ENCODE measurements at places on chromosomes 12 and 14. TPM values are rescaled to one million over a fixed set of nuclear protein-coding genes. Genes with fewer than 3 reads are reported as not detected.

DNA sequence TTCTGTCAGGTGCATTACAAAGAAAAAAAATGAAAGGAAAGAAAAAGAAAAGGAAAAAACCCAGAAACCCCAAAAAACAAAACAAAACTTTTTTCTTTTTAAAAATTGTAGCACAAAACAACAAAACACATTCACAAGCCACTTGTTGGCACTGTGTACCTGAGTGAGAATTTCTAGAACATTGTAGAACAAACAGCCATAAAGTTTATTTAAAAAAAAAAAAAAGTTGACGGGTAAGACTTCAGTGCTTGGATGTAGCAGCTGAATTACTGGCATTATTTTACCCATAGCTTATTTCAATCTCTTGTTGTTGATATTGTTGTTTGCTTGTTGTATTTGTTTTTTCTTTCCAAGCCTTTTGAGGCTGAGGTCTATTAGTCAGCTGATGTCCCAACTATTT, 415.8 kb downstream of the SOX5 start:
- H3K27ac ChIP-seq = no peak overlapping the region
- no peaks in the 10 kb centered on the region for H3K27me3 ChIP-seq
- no peaks in the 10 kb centered on the region for H3K4me1 ChIP-seq

GRCh38 chr12:38502415-38502814, 185.8 kb downstream of the ALG10B start:
- H3K36me3 ChIP-seq = no peaks in the 10 kb centered on the region
- no peak for DNase-seq
- H3K27me3 ChIP-seq = no peaks in the 10 kb centered on the region
- H3K4me3 ChIP-seq = no peak overlapping the region

- DNase-seq = no peak
- peak overlapping the region; percentile 98 for H3K27ac ChIP-seq
- H3K27me3 ChIP-seq = no peaks in the 10 kb centered on the region
- peaks cover 36% of the 10 kb centered on the region for H3K4me1 ChIP-seq
These were observed 1.6 kb upstream of the CDKN1B start for GRCh38 chr12:12715459-12716150.

DNA sequence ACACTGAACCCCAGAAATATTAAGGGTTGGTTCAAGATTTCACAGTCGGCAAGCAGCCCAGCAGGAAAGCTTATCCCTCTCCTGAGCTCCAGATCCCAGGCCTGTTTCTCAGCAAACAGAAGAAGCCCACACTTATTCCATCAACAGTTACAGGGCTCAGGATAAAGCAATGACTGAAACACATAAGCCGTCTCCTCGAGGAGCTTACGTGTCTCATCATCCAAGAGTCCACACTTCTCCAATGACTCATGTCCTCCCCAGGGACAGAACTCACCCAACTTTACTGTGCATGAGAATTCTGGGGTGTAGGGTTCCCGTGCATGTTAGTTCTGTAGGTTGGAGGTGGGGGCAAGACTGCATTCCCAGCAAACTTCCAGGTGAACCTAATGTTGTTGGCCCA, 31.2 kb downstream of the GSC start:
- H3K4me3 ChIP-seq = no peak overlapping the region
- H3K27me3 ChIP-seq = peaks cover 7% of the 10 kb centered on the region
- no peak overlapping the region for H3K27ac ChIP-seq
- no peaks in the 10 kb centered on the region for H3K4me1 ChIP-seq
- no peaks in the 10 kb centered on the region for H3K36me3 ChIP-seq

GRCh38 chr14:98144964-98145363, 1127.0 kb downstream of the BCL11B start:
- no peak overlapping the region for H3K4me3 ChIP-seq
- DNase-seq = no peak
- H3K4me1 ChIP-seq = no peaks in the 10 kb centered on the region

DNA sequence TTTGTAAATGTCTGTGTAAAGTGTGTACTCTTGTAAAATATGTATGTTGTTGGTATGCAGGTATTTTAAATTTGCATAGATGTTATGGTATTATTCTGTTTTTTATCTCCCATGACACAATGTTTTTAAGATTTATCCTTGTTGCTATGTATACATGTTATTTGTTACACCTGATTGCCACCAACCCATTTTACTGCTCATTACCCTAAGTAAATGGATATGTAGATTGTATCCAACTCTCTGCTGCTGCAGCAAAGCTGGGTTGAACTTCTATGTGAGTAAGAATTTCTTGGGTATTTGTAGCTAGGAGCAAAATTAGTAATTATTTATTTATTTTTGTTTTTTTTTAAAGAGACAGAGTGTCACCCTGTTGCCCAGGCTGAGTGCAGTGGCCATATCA, 6.2 kb downstream of the APAF1 start:
- DNase-seq = no peak
- H3K4me3 ChIP-seq = no peak overlapping the region
- H3K27ac ChIP-seq = no peak overlapping the region
- no peaks in the 10 kb centered on the region for H3K27me3 ChIP-seq

GRCh38 chr12:73226593-73226992, 954.4 kb downstream of the TRHDE start:
- H3K4me3 ChIP-seq = no peak overlapping the region
- DNase-seq = no peak
- H3K4me1 ChIP-seq = no peaks in the 10 kb centered on the region

DNA sequence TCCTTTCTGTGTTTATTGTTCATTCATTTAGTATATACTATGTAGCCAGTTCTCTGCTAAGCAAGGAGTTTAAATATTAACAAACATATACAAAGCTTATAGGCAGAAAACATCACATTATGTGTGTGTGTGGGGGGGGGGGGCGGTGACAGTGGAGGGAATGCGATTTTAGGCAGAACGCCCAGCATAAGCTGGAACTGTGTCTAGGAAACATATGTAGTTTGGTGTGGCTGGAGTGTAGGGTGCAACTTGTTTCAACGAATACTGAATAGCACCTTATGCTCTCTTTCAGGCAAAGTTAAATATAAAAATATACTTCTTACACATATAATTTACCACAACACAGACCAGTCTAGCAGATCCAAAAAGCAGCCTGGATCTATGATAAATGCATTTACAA, 980.6 kb downstream of the SLC6A15 start:
- no peak overlapping the region for H3K4me3 ChIP-seq
- H3K36me3 ChIP-seq = no peaks in the 10 kb centered on the region
- H3K27me3 ChIP-seq = no peaks in the 10 kb centered on the region
- no peak for DNase-seq

- H3K27me3 ChIP-seq = no peaks in the 10 kb centered on the region
- H3K27ac ChIP-seq = no peak overlapping the region
- no peak for DNase-seq
- no peaks in the 10 kb centered on the region for H3K4me1 ChIP-seq
- no peak overlapping the region for H3K4me3 ChIP-seq
- H3K36me3 ChIP-seq = no peaks in the 10 kb centered on the region
These were observed 8.1 kb upstream of the STX2 start for GRCh38 chr12:130847112-130847511.

TSPAN19 gene
- polyA plus RNA-seq = 0.06 TPM

TULP3 gene
- polyA plus RNA-seq = 4.4 TPM

DNA sequence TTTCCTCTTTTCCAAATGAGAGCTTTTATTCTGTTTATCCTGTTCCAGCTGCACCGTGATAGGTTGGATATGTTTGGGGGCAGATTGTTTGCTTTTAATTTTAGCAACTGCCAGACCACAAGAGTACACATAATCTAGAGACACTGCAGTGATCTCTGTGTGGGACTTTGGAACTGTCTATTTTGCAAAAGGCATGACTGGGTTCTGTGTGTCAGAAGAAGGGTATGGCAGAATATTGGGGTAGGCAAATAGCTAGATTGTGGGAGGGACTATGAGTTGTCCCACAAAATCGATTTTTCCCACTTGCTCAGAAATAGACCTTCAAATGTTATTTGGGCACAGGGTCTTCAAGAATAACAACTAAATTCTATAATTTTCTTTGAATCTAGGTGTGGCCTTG, 275.9 kb upstream of the KITLG start:
- no peaks in the 10 kb centered on the region for H3K27me3 ChIP-seq
- no peaks in the 10 kb centered on the region for H3K36me3 ChIP-seq
- no peak for DNase-seq
- H3K4me3 ChIP-seq = no peak overlapping the region
- H3K4me1 ChIP-seq = no peaks in the 10 kb centered on the region

DNA sequence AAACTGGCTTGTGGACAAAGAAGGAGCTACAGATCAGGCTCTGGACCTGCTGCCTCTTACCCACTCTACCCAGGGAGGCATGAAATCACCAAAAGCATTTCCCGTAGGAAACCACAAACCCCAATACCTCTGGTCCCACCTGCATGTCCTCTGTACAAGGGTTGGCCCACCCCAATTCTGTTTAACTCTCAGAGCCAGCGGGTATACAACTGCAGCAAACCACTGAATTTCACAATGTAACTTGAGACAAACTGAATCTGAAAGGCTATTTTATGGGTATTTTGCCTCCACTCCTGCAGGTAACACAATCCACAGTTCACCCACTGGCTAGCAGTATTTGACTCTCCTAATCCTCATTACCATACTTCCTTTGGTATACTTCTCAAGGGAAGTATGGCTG, 16.5 kb downstream of the SIX1 start:
- no peaks in the 10 kb centered on the region for H3K27me3 ChIP-seq
- peak overlapping the region; percentile 59 for H3K27ac ChIP-seq
- H3K36me3 ChIP-seq = no peaks in the 10 kb centered on the region
- no peak overlapping the region for H3K4me3 ChIP-seq

GRCh38 chr12:96880220-96880619, 26.8 kb upstream of the NEDD1 start:
- no peak overlapping the region for H3K4me3 ChIP-seq
- no peak overlapping the region for H3K27ac ChIP-seq
- DNase-seq = no peak
- no peaks in the 10 kb centered on the region for H3K27me3 ChIP-seq

CCDC38 gene
- polyA plus RNA-seq = not detected

DNA sequence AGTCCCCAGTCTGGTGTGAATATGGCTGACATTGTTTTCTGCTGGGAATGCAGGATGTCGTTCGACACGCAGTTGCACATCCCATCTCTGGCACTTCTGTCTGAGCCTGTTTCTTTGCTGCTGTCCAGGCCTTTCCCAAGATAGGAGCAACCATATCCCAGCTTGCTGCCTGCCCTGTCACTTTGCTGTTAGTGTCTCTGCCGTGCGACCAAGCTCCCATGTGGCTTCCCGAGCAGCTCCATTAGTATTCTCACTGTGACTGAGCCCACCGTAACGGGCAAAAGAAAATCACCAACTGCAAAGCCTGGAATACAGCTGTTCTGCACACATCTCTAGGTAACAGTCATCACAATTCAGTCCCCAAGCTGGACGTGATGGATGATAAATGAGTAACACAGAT, 66.0 kb upstream of the CPSF6 start:
- H3K4me1 ChIP-seq = no peaks in the 10 kb centered on the region
- no peak for DNase-seq
- H3K36me3 ChIP-seq = no peaks in the 10 kb centered on the region
- no peak overlapping the region for H3K27ac ChIP-seq
- H3K4me3 ChIP-seq = no peak overlapping the region
- no peaks in the 10 kb centered on the region for H3K27me3 ChIP-seq
